ENCODE measurements at places on chromosomes 2 and 18.

- no peak for DNase-seq
Observed at GRCh38 chr2:127719301-127720218, 18.3 kb downstream of the SFT2D3 start.

- DNase-seq, result no peak
Observed at GRCh38 chr2:120831086-120831485, 95.4 kb downstream of the GLI2 start.

DNA sequence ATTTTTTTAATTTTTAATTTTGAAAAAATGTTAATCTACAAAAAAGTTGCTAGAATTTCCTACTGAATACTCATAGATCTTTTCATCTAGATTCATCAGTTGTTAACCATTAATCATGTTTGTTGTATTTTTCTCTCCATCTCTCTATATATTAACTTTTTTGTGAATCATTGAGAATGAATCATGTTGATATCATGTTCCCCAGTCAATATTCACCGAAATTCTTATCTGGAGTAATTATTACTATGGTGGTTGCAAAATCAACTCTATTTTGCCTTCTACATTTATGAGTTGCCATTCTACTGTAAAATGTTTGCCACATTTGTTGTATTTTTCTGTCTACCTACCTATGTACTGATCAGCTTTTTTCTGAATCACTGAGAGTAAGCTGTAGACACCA is 154.0 kb downstream of the SPP2 start:
- no peak for DNase-seq

DNA sequence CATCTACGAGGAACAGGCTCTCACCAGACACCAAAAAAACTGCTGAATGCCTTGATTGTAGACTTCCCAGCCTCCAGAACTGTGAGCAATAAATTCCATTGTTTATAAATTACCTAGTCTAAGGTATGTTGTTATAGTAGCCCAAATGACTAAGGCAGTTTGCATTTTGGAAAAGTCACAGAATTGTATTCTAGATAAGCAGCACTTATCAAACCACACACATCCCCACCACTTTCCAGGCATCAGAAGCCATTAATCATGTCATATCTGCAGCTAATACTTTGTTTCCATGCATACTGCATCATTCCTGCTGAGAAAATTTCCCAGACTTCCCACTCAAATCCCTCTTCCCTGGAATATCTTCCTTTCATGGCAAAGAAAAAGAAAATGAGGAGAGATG is 187.2 kb downstream of the INO80D start:
- no peak for DNase-seq

All from stimulated activated CD4-positive, alpha-beta T cell treated with anti-CD3 and anti-CD28 coated beads, Interleukin-2, amount 100 ng/mL, for 48 hours (primary cell).